ENCODE measurements at places on chromosomes 2 and 18. TPM values are rescaled to one million over a fixed set of nuclear protein-coding genes. Genes with fewer than 3 reads are reported as not detected.

Gene PSD4
- 96.5 TPM for total RNA-seq

- H3K4me1 ChIP-seq = no peaks in the 10 kb centered on the region
- no peaks in the 10 kb centered on the region for H3K36me3 ChIP-seq
- no peak overlapping the region for H3K27ac ChIP-seq
Observed at GRCh38 chr2:170885130-170885791, 43.8 kb upstream of the GORASP2 start.

GRCh38 chr18:79413901-79414300, 18.2 kb downstream of the NFATC1 start:
- no peaks in the 10 kb centered on the region for H3K27me3 ChIP-seq
- no peak for DNase-seq
- no peak overlapping the region for H3K4me3 ChIP-seq

- H3K4me1 ChIP-seq = no peaks in the 10 kb centered on the region
- H3K36me3 ChIP-seq = no peaks in the 10 kb centered on the region
- peaks cover 4% of the 10 kb centered on the region for H3K27me3 ChIP-seq
- no peak for DNase-seq
Observed at GRCh38 chr2:205814039-205814364, 131.7 kb downstream of the NRP2 start.

Gene GLI2
- not detected for total RNA-seq

DNA sequence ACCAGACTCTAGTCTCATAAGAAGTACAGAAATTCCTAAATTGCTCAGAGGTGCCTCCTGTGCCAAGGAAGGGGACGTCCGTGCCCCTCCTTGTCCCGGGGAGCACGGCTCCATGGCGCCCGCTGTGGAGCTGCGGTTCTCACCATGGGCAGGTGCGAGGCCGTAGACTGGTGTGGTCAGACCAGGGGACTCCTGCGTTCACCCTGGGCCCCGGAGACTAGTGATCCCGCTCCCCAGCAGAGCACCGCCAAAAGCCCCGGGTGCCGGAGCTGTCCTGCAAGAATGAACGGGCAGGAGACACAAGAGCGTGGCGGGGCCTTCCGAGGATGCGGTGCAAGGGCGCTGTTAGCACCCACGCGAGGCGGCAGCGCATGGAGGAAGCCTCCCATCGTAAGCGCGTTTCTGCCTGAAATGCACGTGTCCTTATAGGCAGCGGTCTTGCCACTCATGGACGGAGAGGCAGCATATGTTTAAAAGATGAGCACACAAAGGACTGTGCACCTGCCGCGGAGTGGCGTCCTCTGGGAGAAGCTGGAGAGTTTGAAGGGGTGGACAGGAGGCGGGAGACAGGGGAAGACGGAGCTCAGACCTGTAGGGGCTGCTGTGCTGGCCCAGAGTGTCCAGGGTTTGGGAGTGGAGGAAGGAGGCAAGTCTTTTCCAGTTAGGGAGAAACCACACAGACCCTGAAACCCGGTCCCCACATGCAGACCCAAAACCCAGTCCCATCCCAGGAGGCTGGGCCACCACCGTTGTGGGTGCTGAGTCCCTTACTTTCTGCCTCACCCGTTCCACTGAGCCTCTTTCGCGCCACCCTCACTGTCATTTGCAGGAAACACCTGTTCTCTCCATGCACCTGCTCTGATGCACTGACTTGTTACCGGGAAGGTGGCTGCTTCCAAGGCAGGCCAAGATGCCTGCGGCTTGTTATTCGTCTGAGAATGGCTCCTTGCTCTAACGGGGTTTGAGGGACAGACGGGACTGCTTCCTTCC, 7.5 kb upstream of the KCNG2 start:
- H3K4me1 ChIP-seq = no peaks in the 10 kb centered on the region
- peaks cover 71% of the 10 kb centered on the region for H3K27me3 ChIP-seq
- no peak overlapping the region for H3K27ac ChIP-seq
- H3K4me3 ChIP-seq = no peak overlapping the region

GRCh38 chr2:85770786-85771409, 17.1 kb downstream of the ATOH8 start:
- peaks cover 3% of the 10 kb centered on the region for H3K4me1 ChIP-seq
- no peak overlapping the region for H3K27ac ChIP-seq
- no peak for DNase-seq
- H3K27me3 ChIP-seq = peaks cover 28% of the 10 kb centered on the region

DNA sequence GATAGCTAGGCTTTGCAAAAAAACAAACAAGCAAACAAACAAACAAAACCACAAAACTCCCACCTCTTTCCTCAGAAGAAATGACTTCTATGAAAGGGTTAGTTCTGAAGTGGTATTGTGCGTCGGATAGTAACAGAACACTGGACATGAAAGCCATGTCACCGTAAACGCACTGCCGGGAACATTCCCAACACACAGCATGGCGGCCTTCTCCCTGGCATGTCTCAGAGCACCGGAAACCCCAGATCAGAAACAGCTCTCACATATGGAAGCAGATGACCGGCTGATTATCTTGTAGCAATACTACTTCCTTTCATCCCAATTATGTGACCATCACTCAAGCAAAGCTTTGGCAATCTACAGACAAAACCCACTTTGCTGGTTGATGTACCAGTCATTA, 197.8 kb upstream of the PXDN start:
- no peaks in the 10 kb centered on the region for H3K36me3 ChIP-seq
- no peak for DNase-seq
- H3K4me3 ChIP-seq = no peak overlapping the region
- H3K27me3 ChIP-seq = no peaks in the 10 kb centered on the region
- H3K4me1 ChIP-seq = no peaks in the 10 kb centered on the region
- no peak overlapping the region for H3K27ac ChIP-seq

- H3K4me3 ChIP-seq = no peak overlapping the region
- H3K27me3 ChIP-seq = no peaks in the 10 kb centered on the region
- no peak overlapping the region for H3K27ac ChIP-seq
- DNase-seq = no peak
- H3K4me1 ChIP-seq = no peaks in the 10 kb centered on the region
Observed at GRCh38 chr2:53417385-53417784, 350.2 kb upstream of the CHAC2 start.

- H3K36me3 ChIP-seq = no peaks in the 10 kb centered on the region
- no peak for DNase-seq
- no peaks in the 10 kb centered on the region for H3K27me3 ChIP-seq
- H3K4me1 ChIP-seq = no peaks in the 10 kb centered on the region
Observed at GRCh38 chr2:144632809-144633208, 112.9 kb upstream of the ZEB2 start.

GRCh38 chr2:240604939-240605716, 18.6 kb downstream of the CAPN10 start:
- no peaks in the 10 kb centered on the region for H3K27me3 ChIP-seq
- no peak overlapping the region for H3K27ac ChIP-seq
- peaks cover 7% of the 10 kb centered on the region for H3K36me3 ChIP-seq
- H3K4me1 ChIP-seq = no peaks in the 10 kb centered on the region
- no peak overlapping the region for H3K4me3 ChIP-seq
- DNase-seq = no peak

Gene TEX44
- total RNA-seq = not detected

Gene NCK2
- 92.3 TPM for total RNA-seq

Measured in CD4-positive, alpha-beta T cell (primary cell).